ENCODE measurements at places on chromosomes 3 and 15. TPM values are rescaled to one million over a fixed set of nuclear protein-coding genes. Genes with fewer than 3 reads are reported as not detected.

The SLC28A1 gene
- total RNA-seq, result 0.45 TPM

The OXTR gene
- total RNA-seq, result 1.3 TPM

The CRTAP gene
- total RNA-seq, result 245 TPM

The COL6A5 gene
- not detected for total RNA-seq

The KLHL40 gene
- 0.13 TPM for total RNA-seq

The OSTN gene
- total RNA-seq, result 1.1 TPM

The C3orf22 gene
- total RNA-seq, result not detected

The NTRK3 gene
- 28.4 TPM for total RNA-seq

The EFHB gene
- 8.4 TPM for total RNA-seq

The ARIH1 gene
- total RNA-seq, result 175 TPM

The AGBL1 gene
- total RNA-seq, result 0.49 TPM

The LRRC34 gene
- 4.7 TPM for total RNA-seq

The PPP4R2 gene
- total RNA-seq, result 113 TPM

The A4GNT gene
- not detected for total RNA-seq

The PTH1R gene
- 6.6 TPM for total RNA-seq

The ALDH1A2 gene
- total RNA-seq, result 7.1 TPM

The IGF1R gene
- 85.9 TPM for total RNA-seq

The SYNPR gene
- not detected for total RNA-seq

The IL17RD gene
- total RNA-seq, result 14.8 TPM

The PDE8A gene
- total RNA-seq, result 71.4 TPM

The DPP8 gene
- 39.4 TPM for total RNA-seq

The LYZL4 gene
- total RNA-seq, result not detected

The TAGLN3 gene
- 0.62 TPM for total RNA-seq

The PRR20G gene
- total RNA-seq, result not detected

The RTP1 gene
- not detected for total RNA-seq

The MORC1 gene
- not detected for total RNA-seq

The GPR156 gene
- 0.98 TPM for total RNA-seq

The OR5K2 gene
- not detected for total RNA-seq

The ITPKA gene
- total RNA-seq, result not detected

The CPNE4 gene
- 0.18 TPM for total RNA-seq

The DTWD1 gene
- total RNA-seq, result 62.1 TPM

The GPX1 gene
- total RNA-seq, result 142 TPM

The DUOX1 gene
- 5.9 TPM for total RNA-seq

The CCDC13 gene
- total RNA-seq, result 3.1 TPM

The CCR3 gene
- total RNA-seq, result not detected

The CLEC3B gene
- 105 TPM for total RNA-seq

The GOLGA6L7 gene
- not detected for total RNA-seq

The LCTL gene
- total RNA-seq, result 19.6 TPM

The TICRR gene
- total RNA-seq, result 0.22 TPM

The ZIC1 gene
- total RNA-seq, result 3.8 TPM

The SLC22A13 gene
- total RNA-seq, result 0.98 TPM

The ISG20 gene
- total RNA-seq, result 20.2 TPM

The AHSG gene
- total RNA-seq, result not detected

The IMPG2 gene
- 0.22 TPM for total RNA-seq

Data from sciatic nerve (tissue), 2 donors.